Mesenteric fat pad (tissue), 1 donor: ENCODE measurements at places on chromosomes 11 and 22.

DNA sequence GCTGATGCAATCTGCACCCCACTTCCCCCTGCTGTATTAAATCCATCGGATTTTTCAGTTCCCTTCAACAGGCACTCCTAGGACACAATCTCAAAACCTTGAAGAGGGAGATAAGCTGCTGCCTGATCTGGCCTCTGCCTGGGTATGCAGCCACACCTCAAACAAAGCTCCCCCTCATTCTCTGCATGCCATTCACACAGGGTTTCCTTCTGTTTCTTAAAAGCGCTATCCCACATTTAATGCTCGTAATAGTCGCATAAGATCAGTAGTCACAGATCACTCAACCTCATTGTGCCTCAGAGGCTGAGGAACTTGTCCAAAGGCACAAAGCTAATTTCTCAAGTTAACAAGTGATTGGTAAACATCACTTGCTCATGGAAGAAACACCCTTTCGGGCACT lies 34.0 kb downstream of the UQCR10 start:
- DNase-seq = no peak

DNA sequence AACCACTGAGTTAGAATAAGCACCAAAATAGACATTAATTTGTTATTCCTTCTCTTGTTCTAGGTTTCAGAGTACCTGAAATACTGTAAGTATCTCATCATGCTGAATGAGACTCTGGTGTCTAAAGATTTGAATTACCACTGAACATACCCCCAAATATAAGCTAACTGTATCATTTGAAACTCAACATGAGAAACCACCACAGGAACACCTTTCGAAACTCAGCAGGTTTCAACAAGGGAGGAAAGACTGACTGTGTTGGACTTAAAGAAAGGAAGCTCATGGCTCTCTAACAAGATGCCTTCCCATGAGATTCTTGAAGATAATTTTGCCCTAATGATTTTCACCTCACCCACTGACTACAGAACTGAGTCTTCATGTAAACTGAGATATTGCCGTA lies 37.0 kb downstream of the PRCP start:
- no peak for DNase-seq

- DNase-seq = no peak
Observed at GRCh38 chr11:131281316-131281715, 89.1 kb upstream of the NTM start.

- DNase-seq = no peak
Observed at GRCh38 chr11:115421352-115421991, 82.7 kb downstream of the CADM1 start.

DNA sequence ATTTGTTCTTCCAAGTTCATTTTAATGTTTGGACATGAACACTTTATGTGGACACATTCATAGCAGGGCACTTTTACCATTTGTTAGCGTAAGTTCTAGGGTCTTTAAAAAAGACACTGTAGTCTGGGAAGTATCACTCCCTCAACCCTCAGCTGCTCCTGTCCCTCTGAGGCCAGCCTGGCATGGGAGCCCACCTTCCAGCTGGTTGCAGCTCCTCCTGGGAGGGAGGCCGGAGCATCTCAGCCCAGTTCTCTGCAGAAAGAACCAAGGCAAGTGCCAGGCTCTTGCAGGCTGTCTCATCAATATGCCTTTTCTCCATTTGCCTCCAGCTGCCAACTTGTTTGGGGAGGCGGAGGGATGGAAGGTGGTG lies 150.6 kb downstream of the OPCML start:
- no peak for DNase-seq

- no peak for DNase-seq
Observed at GRCh38 chr11:46036969-46037368, 84.3 kb downstream of the PHF21A start.

DNA sequence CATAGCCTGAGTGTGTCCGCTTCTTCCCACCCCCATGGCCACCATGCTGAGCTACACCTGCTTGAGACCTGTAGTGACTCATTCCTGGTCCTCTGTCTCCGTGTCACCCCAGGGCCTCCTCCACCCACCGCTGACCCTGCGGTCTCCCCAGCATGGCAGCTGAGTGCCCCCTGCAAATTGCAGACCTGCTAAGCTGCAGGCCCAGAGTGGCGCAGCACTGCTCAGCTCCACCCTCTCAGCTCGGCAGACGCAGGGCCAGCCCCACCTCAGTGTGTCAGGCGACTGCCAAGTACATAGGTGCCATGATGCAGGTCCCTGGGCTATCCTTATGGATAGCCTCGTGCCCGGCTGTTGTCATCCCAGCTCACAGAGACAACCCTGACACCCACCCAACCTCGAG lies 13.1 kb downstream of the MS4A15 start:
- DNase-seq = peak; percentile 30

DNA sequence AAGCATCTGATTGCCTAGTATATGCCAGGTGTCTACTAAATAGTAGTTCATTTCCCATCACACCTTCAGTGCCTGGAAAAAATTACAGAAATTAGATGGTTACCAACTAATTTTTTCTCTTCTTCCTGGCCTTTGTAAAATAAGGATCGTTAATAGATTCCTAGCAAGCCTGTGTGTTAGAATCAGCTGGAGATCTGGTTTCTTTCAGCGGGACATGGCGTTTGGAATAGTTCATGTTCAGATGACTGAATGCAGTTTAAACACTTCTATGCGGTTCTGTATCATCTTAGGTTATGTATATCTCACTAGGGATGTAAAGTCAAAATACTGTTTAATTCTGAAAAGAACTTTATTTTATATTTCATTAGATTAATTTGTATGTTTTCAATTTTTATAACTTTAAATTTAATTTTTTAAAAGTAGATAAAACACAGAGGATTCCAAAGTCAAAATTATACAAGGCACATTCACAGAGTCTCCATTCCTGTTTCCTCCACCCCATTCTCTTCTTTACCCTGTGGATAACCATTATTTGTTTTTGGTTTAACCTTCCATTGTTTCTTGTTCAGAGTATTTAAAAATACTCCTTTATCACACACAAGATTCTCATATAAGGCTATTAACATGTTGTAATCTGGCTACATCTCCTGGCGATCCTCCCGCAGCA lies 132.8 kb downstream of the ATXN10 start:
- no peak for DNase-seq

DNA sequence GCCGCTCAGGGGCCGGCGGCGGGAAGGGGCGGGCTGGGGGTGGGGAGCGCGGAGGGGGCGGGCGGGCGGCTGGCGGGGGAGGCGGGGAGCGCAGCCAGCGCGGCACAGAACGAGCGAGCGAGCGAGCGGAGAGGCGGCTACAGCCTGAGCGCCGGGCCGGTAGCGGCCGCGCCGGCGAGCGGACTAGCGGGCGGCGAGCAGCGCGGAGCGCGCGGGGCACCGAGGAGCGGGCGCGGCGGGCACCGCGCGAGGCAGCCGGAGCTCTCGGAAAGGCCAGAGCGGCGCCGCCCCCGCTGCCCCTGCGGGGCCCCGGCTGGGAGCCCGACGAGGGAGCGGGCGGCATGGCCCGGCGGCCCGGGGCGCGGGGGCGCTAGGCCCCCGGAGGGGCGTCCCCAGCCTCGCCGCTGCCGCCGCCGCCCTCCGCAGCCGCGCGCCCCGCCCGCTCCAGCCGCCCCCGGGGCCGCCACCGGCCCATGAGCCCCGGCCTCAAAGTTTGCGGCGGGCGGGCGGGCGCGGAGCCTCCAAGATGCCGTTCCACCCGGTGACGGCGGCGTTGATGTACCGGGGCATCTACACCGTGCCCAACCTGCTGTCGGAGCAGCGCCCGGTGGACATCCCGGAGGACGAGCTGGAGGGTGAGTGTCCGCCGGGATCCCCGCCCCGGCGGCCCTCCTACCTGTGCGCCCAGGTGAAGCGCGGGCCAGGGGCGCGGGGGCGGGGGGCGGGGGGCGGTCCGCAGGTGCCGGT lies at the start of gene CABP7:
TSS of gene CABP7 (plus strand) at position 105 of the 747 bp plus-strand sequence. CDS start at position 527, 422 bp downstream.
- no peak for DNase-seq

DNA sequence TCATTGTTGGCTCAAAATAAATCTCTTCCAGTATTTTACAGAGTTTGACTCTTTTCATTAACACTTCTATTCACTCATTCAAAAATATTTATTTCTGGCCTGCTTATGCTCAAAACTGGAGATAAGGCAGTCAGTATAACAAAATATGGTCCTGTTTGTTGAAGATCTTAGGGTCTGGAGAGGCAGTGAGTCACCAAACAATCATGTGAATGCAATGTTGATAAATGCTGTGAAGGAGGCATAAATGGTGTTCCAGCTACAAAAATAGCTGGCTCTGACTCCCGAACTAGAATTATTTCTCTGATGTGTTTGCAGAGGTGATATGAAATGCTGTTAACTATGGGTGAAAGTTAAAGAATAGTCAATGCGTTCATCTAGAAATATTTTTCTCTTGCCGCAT lies 390.6 kb downstream of the AASDHPPT start:
- DNase-seq = no peak

DNA sequence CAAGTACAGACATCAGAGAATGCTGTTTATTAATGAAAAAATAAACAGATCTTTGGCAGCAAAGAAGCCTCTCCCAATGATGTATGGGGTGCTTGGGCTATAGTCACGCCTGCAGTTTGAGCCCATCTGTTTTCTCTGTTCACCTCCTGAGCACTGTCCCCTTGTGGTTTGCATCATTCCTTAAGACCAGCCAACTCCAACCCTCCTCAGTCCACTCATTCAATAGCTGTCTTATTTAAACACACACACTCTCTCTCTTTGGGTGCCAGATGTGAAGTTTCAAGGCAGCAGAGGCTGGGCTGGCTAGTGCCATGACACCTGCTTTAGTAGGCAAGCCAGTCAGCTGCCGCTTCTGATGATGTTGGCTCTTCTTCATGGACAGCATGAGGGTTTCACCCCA lies 58.1 kb downstream of the POLD3 start:
- DNase-seq = no peak

DNA sequence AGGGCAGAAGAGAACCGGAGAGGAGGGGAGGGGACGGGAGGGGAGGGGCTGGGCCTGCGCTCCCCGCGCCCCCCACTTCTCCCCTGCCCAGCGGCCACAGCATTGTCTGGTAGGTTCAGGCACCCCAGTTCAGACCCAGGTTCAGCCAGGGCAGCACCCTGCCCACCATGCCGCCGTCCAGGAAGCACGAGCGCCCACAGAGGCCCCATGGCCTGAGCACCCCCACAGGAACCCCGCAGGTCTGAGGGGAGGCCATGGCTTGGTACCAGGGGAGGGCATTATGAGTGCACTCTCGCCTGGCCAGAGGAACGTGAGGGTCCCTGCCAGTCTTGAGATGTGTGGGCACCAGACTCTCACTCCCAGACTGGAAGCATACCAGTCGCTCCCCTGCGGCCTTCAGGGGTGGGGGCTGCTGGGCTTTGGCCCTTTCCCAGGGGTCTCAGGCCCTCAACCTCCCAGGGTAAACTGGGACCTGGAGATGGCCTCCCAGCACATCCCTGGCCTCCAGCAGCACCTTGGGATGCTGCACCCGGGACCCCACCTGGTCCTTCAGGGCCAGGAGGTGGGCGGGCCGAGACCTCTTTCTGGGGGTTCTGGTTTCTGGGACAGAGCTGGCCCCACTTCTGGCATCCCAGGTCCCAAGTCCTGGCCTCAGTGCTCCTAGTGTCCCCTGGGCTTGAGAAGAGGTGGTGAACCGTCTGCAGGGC lies 597 bp upstream of the PLXNB2 start:
- DNase-seq = no peak

- DNase-seq = no peak
Observed at GRCh38 chr11:68812526-68812925, 29.2 kb downstream of the CPT1A start.
